Stimulated activated CD8-positive, alpha-beta memory T cell treated with anti-CD3 and anti-CD28 coated beads, Interleukin-7, amount 100 ng/mL, for 4 hours (primary cell): ENCODE measurements at places on chromosomes 5 and 9.

- no peak for DNase-seq
Observed at GRCh38 chr5:143448518-143448917, 45.0 kb upstream of the NR3C1 start.

DNA sequence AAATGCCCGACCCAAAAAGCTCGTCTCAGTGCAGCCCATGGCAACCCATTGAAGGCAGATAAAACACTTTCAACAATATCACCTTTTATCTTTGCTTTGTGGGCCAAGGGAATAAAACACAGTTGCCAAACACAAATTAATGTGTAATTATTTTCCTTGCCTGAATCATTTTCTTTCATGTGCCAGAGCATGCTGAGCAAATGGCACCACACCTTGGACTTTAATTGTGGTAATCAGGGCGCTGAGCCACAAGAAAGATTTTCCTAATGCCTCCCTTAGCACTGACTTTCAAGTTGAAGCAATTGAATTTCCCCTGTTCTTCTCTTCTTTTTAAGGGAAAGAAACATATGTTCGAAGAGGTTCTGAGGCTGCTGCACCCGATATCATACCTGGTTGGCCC lies 297.1 kb upstream of the MSX2 start:
- no peak for DNase-seq

DNA sequence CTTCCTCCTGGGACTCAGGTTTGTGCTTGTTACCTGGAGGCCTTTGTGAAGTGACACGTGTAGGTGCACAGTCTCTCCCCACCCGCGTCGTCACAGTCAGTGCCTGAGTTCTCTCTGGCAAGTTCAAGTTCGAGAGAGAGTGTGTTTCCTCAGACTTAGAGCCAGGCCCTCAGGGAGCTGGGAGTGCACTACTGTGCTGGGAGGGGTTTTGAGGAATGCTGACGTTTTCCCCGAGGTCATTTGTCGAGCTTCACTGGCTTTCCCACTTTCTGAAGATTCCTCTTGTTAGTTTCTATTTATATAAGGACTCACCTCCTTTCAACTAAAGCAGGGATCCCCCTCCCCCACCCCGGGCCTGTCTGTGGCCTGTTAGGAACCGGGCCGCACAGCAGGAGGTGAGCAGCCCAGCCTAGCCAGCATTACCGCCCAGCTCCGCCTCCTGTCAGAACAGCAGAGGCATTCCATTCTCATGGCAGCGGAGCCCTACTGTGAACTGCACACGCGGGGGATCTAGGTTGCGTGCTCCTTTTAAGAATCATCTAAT lies 209.2 kb downstream of the DIRAS2 start:
- DNase-seq, result no peak

GRCh38 chr5:68196876-68197275 lies 18.7 kb upstream of the PIK3R1 start:
- DNase-seq, result no peak

DNA sequence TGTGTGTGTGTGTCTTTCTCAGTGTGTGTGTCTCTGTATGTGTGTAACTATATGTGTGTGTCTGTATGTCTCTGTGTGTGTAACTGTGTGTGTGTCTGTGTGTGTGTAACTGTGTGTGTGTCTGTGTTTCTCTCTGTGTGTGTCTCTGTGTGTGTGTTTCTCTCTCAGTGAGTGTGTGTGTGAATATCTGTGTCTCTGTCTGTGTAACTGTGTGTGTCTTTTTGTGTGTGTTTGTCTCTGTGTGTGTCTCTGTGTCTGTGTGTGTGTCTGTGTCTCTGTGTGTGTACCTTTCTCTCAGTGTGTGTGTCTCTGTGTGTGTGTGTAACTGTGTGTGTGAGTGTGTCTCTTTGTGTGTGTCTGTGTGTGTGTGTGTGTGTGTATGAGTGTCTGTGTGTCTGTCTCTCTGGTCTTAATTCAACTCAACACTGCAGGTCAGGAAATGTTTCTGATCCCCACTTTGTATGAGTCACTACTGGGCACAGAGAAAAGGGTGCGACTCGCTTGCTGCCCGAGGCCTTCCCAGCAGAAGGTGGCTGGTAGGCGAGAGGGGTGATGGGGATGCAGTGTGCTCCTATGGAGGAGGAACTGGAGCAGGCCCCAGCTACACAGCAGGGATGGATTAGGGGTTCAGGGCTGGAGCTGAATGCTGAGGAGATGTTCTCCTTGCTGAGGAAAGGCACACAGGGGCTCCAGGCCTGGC lies 52.1 kb downstream of the NSG2 start:
- no peak for DNase-seq

DNA sequence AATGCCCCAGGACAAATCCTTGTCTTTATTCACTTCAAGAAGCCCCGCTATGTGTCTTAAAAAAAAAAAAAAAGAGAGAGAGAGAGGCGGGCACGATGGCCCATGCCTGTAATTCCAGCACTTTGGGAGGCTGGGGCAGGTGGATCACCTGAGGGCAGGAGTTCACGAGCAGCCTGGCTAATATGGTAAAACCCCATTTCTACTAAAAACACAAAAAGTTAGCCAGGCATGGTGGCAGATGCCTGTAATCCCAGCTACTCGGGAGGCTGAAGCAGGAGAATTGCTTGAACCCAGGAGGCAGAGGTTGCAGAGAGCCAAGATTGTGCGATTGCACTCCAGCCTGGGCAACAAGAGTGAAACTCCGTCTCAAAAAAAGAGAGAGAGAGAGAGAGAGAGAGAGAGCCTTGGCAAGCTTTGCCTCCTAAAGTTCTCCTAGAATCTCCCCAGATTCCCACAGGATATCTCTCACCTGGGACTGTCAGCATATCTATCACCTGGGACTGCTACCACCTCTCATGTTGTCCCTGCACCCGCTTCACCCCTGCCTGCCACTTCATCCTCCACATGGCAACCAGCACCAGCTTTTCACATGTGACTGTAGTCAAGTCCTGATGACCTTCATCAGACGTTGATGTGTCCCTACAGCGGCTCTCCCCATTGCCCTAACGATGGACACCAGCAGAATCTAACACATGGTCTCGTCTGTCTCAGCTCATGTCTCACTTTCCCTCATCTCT lies 5.8 kb downstream of the ITK start:
- DNase-seq, result no peak

DNA sequence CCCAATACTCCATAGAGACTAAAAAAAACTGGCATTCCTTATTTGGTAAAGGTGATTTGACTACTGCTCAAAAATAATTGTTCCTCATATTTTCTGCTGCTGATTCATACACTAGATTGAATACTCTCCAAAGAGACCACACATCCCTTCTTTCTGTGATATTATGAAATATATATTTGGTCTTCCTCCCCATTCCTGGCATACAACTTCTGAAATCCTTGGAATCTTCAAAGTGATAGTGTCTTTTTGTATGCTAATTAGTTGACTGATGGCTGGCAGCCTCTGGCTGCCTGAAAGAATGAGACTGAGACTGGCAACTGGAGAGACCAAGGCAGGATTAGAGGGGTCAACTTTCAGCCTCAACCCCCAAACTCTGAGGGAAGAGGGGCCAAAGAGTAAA lies 348.0 kb upstream of the RFX3 start:
- no peak for DNase-seq

DNA sequence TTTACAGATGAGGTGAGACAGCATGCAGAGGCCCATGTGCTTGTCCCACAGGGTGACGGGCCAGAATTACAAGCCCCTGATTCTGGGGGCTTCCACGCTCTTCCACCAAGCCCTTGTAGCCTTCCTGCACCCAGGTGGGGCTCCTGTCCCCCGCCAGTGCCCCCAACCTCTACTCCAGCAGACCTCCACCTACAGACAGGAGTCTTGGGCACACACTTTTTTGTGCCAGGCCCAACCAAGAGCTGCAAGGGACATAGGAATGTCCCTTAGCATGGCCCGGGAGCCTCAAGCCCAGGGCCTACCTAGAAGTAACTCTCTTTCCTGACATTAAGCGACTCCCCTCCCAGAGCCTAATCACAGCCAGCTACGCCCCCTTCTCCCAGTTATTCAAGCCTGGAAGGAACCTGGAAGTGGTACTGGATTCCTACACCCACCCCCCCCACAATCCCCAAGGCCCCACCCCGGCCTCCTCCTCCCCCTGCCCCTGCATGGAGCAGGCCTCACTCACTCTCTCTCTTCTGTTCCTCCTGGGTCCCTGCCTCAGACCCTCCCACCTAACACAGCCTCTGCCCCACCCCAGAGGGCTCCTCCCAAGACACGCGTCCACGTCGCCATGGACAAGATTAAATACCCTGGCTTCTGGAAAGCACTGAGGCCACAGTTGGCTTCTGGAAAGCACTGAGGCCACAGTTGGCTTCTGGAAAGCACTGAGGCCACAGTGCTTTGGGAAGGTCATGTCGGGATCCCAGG lies 30.5 kb downstream of the ADAMTS2 start:
- no peak for DNase-seq

GRCh38 chr5:109660301-109660700 lies 29.4 kb upstream of the MAN2A1 start:
- DNase-seq, result no peak

GRCh38 chr5:135398160-135398854 lies 724 bp downstream of the MACROH2A1 start:
- DNase-seq, result no peak

- no peak for DNase-seq
Observed at GRCh38 chr9:135929656-135930445, 22.5 kb upstream of the CAMSAP1 start.

GRCh38 chr5:127602481-127602880 lies 46.4 kb upstream of the CTXN3 start:
- DNase-seq, result no peak

DNA sequence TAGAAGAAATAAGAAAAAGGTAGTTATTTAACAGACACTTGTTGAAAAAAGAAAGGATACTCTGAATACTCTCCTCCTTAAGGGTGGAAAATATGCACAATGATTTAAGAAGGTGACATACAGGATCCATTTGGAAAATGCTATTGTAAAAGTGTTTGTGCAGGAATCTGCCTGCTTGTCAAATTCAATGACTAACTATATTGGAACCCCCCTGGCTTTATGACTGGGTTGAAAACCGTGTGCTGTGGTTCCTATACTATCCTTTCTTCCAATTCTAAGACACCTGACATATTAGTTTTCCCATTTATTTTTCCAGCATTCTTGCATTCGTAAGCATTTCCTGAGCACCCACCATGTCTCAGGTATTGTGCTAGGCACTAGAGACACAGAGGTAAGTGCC lies 220.0 kb downstream of the GLIS3 start:
- no peak for DNase-seq

DNA sequence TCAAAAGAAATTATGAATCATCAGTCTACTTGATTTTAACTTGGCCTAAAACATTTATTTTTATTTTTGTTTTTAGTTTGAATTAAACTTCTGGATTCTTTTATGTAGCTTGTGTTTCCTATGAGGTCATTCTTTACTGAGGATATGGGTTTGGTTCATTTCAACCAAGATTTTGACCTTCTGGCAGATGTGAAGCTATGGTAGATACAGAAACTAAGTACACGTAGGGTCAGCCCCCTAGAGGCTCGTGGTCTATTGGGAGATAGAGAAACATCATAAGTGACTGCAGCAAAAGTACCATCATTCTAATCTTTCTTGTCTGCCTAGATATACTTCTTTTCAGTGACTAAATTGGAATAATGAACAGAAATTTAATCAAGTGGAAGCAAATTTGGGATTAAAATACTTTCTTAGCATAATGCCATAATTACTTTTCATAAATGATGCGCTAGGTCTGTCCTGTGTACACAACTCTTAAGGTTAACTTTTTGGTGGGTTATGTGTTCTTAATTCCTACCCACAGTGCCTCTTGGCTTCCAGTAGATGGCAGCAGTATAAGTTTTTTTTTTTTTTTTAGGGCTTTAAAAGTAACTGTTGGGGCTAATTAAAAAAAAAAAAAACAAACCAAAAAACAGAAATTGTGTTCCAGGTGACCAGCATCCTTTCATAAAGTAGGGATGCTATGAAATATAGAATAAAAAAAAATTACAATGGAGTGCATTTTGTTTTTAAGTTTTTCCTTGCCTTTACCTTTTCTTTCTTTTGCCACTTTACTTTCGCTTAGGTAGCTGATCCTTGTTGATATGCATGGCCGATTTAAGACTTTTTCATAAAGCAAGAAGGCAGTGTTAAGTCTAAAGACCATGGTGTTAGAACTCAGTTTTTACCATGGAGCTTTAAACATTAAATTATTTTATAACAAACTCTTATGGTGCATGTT lies 49.9 kb downstream of the LRRTM2 start:
- DNase-seq, result no peak

GRCh38 chr5:170427672-170428236 lies 38.6 kb upstream of the KCNMB1 start:
- DNase-seq, result no peak

GRCh38 chr9:1049641-1050040 lies 516 bp upstream of the DMRT2 start:
- DNase-seq, result no peak

GRCh38 chr5:155915601-155916000 lies 411.4 kb upstream of the SGCD start:
- no peak for DNase-seq

DNA sequence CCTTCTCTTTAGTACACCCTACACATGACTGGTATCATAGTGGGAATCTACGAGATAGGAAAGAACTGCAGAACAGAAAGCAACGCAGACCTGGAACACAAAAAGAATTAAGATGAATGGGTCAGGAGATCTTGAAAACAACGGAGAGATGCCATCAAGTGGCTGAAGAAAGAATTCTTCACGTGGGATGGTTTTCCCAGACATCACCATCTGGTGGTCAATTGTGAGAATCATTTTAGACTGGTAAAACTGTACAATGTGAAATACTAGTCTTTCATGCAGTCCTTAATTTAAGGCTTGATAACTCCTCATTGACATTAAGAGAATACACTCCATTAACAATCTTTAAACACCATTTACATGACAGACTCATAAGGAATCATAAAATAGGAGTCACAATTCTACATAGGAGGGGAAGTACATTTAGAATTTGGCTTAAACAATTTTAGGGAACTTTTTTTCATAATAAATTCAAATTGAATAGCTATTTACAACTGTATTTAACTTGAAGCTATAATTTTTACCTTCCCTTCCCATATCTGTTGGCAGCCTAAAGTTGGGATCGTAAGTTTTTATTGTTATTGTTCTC lies 128.4 kb upstream of the TRPM3 start:
- DNase-seq, result no peak
